ENCODE measurements at places on chromosomes 5 and 9.

DNA sequence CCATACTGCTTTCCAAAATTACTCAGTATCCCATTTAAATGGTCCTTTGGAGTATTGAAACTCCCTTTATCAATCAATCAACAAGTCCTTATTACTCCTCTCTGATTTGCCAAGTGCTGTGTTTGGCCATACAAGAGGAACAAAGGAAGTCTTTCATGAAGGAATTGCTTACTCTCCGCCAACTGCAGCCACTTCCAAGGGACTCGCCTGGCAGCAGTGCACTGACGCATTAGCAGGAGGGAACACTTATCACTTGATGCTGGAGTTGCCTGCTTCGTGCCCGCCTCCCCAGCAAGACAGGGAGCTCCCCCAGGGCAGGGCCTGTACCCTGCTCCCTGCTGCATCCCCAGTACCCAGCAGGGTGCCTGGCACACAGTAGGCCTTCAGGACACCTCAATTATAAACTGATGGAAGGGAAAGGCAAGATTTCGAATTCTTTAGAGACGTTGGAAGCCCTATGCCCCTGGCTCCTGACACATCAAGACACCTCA lies 97.9 kb downstream of the CRB2 start:
- H3K27me3 ChIP-seq, result no peaks in the 10 kb centered on the region
- no peak overlapping the region for H3K4me3 ChIP-seq
- no peaks in the 10 kb centered on the region for H3K4me1 ChIP-seq
- peaks cover 1% of the 10 kb centered on the region for H3K36me3 ChIP-seq
- H3K27ac ChIP-seq, result no peak overlapping the region
- DNase-seq, result no peak

DNA sequence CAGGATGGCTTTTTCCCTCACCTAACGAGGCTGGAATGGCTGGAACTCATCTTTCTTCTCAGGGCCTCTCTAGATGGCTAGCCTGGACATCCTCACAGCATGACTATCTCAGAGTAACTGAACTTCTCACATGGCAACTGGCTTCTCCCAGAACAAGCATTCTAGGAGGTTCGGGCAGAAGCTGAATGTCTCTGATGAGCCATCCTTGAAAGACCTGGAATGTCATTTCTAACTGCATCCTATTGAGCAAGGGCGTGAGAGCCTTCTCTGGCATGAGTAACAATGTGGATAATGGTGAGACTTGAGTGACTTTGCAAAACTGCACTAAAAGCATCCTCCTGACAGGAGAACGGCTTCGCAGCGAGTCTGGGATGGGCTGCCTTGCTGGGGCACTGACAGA lies 487.7 kb downstream of the MAT2B start:
- no peak overlapping the region for H3K27ac ChIP-seq
- no peaks in the 10 kb centered on the region for H3K27me3 ChIP-seq
- no peaks in the 10 kb centered on the region for H3K36me3 ChIP-seq
- no peak overlapping the region for H3K4me3 ChIP-seq
- DNase-seq, result no peak

DNA sequence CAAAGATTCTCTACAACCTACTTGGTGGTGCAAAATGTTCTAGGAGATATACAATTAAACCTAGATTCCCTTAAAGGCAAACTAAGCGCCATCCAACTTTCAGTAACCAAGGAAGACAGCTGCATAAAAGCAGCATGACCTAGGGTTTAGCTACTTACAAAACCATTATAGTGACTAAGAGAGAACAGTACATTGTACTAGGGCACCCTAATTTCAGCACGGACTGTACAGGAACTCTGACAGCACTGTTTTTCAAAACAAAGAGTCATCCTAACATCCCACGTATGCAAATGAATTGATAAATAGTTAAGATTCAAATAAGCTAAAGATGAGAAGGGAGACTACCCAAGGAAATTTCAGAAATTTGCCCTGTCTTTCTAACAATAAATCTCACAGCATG lies 30.0 kb downstream of the STRBP start:
- H3K4me3 ChIP-seq, result no peak overlapping the region
- no peaks in the 10 kb centered on the region for H3K4me1 ChIP-seq
- H3K36me3 ChIP-seq, result no peaks in the 10 kb centered on the region
- DNase-seq, result no peak

DNA sequence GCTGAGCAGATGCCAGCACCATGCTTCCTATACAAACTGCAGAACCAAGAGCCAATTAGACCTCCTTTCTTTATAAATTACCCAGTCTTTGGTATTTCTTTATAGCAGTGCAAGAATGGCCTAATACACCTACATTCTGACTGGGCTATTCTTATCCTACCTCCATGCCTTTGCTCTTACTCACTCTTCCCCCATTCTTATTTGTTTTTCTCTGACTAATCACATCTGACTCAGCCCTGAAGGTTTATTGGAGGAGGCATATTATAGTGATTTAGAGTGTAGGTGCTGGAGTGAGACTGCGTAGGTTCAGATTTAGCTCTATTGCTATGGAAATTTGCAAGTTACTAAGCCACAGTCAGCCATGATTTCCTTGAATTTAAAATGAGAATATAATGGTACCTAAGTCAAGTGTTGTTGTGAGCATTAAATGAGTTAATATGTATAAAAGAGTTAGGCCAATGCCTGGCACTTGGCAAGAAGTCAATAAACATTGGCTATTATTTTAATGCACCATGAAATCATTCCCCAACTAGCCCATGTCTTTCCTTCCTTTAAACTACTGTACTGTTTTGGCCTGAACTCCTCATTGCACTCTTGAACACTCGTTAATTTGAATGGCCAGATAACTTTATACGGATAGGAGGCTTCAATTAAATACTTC lies 531.2 kb upstream of the ZNF608 start:
- no peaks in the 10 kb centered on the region for H3K27me3 ChIP-seq
- DNase-seq, result no peak
- H3K36me3 ChIP-seq, result no peaks in the 10 kb centered on the region
- H3K4me3 ChIP-seq, result no peak overlapping the region
- H3K4me1 ChIP-seq, result no peaks in the 10 kb centered on the region

DNA sequence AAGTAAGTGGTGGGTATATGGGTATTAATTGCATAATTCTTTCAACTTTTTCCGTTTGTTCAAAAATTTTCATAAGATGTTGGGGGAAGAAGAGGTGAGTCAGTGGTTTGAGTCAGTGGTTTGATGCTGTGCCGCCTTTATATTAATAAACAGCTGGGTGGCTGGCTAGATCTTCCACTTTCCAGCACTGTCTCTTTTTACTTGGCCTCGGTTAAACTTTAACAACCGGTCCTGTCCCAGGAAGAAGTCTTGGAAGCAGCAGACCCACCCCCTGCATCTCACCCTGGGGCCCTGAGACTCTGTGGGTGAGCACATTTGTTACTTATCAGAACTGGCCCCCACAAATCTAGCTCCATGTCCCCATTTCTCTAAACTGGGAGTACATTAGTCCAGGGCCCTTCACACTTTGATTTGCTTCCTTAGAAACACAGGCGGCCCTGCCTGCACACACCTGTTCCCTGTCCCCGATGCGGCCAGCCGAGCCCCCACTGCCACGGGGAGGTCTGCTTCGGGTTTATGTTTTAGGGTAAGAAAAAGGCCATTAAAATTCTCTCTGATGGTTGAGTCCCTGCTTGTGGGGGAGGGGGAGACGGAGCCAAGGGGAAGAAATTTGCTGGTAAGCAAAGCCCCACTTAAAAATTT lies 90.7 kb downstream of the PTCH1 start:
- H3K27ac ChIP-seq, result no peak overlapping the region
- no peak for DNase-seq
- H3K4me3 ChIP-seq, result peak overlapping the region; percentile 56
- peaks cover 1% of the 10 kb centered on the region for H3K36me3 ChIP-seq

- no peak overlapping the region for H3K4me3 ChIP-seq
- no peaks in the 10 kb centered on the region for H3K27me3 ChIP-seq
- H3K36me3 ChIP-seq, result no peaks in the 10 kb centered on the region
- no peak overlapping the region for H3K27ac ChIP-seq
- H3K4me1 ChIP-seq, result no peaks in the 10 kb centered on the region
Measured at GRCh38 chr9:73869264-73869663, 627.9 kb upstream of the RORB start.

DNA sequence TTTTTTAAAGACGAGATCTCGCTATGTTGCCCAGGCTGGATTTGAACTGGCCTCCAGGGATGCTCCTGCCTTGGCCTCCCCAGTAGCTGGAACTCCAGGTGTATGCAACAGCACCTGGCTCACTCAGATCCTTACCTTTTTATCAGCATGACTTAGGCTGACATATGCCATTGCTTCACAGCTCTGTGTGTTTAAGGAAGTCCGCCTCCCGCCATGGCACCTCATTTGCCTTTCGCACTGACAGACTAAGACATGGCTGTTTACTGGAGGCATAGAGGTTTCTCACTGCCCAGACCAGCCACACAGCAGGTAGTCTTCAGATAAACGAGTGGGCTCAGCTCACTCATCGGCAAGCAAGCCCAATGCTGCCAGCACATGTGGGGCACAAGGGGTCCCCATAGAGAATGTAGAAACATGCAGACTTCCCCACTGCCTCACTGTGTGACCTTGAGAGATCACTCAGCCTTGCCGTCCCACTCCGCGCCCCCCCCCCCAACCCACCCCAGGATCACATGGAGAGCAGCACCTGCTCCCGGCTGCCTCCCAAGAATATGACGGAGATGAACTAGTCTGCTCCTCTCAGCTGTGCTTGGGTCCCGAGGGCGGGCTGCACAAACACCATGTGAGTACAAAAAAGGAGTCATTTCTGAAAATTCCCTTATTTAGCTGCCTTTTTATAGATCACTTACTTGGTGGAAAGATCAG lies 62.8 kb downstream of the DCP2 start:
- peaks cover 6% of the 10 kb centered on the region for H3K4me1 ChIP-seq
- H3K27me3 ChIP-seq, result no peaks in the 10 kb centered on the region
- H3K4me3 ChIP-seq, result no peak overlapping the region
- peaks cover 5% of the 10 kb centered on the region for H3K36me3 ChIP-seq
- H3K27ac ChIP-seq, result no peak overlapping the region

- peaks cover 24% of the 10 kb centered on the region for H3K36me3 ChIP-seq
- H3K4me3 ChIP-seq, result no peak overlapping the region
- DNase-seq, result no peak
- no peaks in the 10 kb centered on the region for H3K27me3 ChIP-seq
- H3K4me1 ChIP-seq, result peaks cover 36% of the 10 kb centered on the region
- peak overlapping the region; percentile 97 for H3K27ac ChIP-seq
Measured at GRCh38 chr5:143010351-143010750, 240.2 kb downstream of the ARHGAP26 start.

DNA sequence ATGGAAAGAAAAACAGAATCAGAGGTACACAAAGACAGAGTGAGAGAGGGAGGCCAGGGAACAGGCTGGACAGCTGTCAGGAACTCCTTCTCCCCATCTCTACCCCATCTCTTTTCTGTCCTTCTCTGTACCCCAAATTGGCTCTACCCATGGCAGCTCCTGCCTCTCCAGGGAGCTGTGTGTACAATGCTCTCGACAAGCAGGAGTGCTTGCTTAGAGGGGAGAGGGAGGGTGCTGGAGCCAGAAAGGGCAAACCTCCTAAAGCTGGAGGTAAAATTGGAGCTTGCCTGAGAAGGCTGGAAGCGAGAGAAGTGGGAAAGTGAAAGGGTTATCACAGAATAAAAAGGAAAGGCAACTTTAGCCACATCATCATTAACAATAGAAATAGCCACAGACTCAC lies 6.4 kb downstream of the TPM2 start:
- H3K27ac ChIP-seq, result no peak overlapping the region
- H3K4me3 ChIP-seq, result no peak overlapping the region
- H3K27me3 ChIP-seq, result no peaks in the 10 kb centered on the region
- no peaks in the 10 kb centered on the region for H3K4me1 ChIP-seq
- H3K36me3 ChIP-seq, result peaks cover 4% of the 10 kb centered on the region
- no peak for DNase-seq

- DNase-seq, result no peak
- peaks cover 85% of the 10 kb centered on the region for H3K27me3 ChIP-seq
- H3K27ac ChIP-seq, result no peak overlapping the region
Measured at GRCh38 chr9:121660367-121660766, 8.9 kb downstream of the DAB2IP start.

DNA sequence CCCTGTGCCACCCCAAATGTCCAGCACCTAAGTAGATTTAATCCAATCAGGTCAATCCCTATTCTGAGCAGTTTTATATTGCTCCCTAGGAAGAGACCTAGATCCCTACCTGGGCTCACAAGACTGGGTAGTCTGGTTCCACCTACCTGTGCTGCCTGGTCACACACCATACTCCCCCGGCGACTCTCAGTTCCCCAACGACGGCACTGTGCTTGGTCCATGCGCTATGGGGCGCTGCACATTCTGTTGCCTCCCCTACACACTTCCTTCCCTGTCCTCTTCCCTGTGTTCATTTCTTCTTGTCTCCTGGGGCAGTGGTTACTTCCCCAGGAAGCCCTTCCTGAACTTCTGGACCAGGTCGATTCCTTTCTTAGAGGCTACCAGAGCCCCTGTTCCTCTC lies 109.9 kb upstream of the IL12B start:
- no peak overlapping the region for H3K4me3 ChIP-seq
- no peaks in the 10 kb centered on the region for H3K36me3 ChIP-seq
- no peak overlapping the region for H3K27ac ChIP-seq
- H3K27me3 ChIP-seq, result no peaks in the 10 kb centered on the region

GRCh38 chr9:2158111-2158610 lies 143.0 kb downstream of the SMARCA2 start:
- H3K36me3 ChIP-seq, result peaks cover 13% of the 10 kb centered on the region
- H3K4me1 ChIP-seq, result peaks cover 69% of the 10 kb centered on the region
- H3K4me3 ChIP-seq, result peak overlapping the region; percentile 79
- H3K27me3 ChIP-seq, result no peaks in the 10 kb centered on the region
- peak; percentile 16 for DNase-seq
- peak overlapping the region; percentile 45 for H3K27ac ChIP-seq

GRCh38 chr5:100863739-100864138 lies 39.3 kb downstream of the ST8SIA4 start:
- peaks cover 58% of the 10 kb centered on the region for H3K4me1 ChIP-seq
- no peak overlapping the region for H3K27ac ChIP-seq
- no peak for DNase-seq
- H3K4me3 ChIP-seq, result no peak overlapping the region
- peaks cover 18% of the 10 kb centered on the region for H3K36me3 ChIP-seq

GRCh38 chr9:95901506-95901905 lies 26.0 kb downstream of the ERCC6L2 start:
- H3K27me3 ChIP-seq, result no peaks in the 10 kb centered on the region
- peaks cover 10% of the 10 kb centered on the region for H3K36me3 ChIP-seq
- no peak overlapping the region for H3K27ac ChIP-seq

All from central memory CD8-positive, alpha-beta T cell (primary cell).